ENCODE measurements at places on chromosomes 2 and 18. TPM values are rescaled to one million over a fixed set of nuclear protein-coding genes. Genes with fewer than 3 reads are reported as not detected.

ZNF236 gene
- 17.7 TPM for total RNA-seq

DNA sequence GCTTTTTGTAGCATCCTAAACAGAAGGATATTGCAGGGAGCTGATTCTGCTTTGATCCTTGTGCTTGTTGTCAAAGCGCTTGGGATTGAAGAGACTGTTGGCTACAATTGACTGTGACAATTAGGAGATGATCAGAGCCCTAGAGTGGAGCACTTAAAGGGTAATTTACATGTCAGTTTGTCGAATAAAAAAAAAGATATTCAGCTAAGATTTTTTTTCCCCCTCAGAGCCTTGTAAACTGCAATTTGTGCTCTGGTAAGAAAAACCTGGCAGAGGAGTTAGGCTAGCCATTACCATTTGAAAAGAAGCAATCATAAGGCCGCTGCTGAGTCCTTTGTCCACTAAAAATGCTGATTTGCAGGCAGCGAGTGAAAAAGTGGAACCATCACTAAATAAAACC lies 47.8 kb upstream of the ZEB2 start:
- peak; percentile 67 for DNase-seq

DNA sequence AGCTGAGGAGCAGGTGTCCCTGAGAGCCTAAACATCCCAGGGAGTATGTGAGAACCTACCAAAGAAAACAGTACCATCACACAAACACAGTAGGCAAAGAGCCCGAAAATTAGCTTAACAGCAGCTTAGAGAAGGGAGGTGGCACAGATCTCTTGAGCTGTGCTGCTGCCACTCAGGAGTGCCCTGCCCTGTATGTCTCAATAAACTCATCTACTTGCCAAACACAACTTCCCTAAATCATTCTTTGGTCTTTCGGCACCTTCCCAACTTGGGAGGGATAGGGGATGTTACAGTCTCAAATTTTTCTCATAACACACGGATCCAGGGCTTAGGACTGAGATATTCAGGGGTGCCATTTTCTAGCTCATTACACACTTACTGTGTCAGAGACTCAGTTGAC lies 45.3 kb upstream of the C1D start:
- DNase-seq, result no peak

DNA sequence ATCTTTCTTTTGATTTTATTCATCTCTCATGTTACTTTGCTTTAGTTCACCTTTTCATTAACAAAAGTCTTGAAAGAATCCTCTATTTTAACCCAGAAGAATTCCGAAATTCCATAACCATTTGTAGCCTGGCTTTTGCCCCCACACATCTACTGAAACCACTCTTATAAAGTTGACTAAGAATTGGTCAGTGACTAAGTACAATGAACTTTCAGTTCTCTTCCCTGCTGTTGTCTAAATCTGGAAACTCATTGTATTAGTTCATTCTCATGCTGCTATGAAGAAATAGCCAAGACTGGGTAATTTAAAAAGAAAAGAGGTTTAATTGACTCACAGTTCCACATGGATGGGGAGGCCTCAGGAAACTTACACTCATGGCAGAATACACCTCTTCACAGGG lies 49.9 kb upstream of the PNPT1 start:
- DNase-seq, result no peak

GRCh38 chr2:134739879-134740301 lies 21.1 kb upstream of the TMEM163 start:
- DNase-seq, result no peak

- DNase-seq, result no peak
Observed at GRCh38 chr2:69188182-69188900, 175.4 kb downstream of the ANTXR1 start.

KATNAL2 gene
- 20.1 TPM for total RNA-seq

SLC66A2 gene
- total RNA-seq, result 10.3 TPM

DNA sequence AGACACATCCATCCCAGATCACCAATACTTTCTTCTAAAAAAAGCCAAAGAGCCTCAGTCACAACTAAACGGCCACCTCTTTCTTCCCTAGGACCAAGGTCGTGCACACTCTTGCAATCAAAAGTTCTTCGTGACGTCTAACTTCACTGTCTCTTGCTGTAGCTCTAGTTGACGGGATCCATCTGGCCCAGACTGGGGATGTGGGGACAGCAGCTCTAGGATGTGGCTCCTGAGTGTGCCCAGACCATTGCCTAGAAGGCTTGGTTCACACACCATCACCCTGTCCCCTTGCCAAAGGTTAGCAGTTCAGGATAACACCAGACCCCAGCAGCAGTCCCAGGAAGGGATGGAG lies 98.2 kb downstream of the TNS1 start:
- DNase-seq, result no peak

ZNF521 gene
- 3.3 TPM for total RNA-seq
